Left cardiac atrium (tissue), 4 donors: ENCODE measurements at places on chromosomes 5 and 9. TPM values are rescaled to one million over a fixed set of nuclear protein-coding genes. Genes with fewer than 3 reads are reported as not detected.

DOCK8 gene
- total RNA-seq: 5.5 TPM

LCN12 gene
- 11.9 TPM for total RNA-seq

STPG3 gene
- 0.59 TPM for total RNA-seq

MARVELD2 gene
- total RNA-seq: 2.2 TPM

GARIN3 gene
- not detected for total RNA-seq

SLC6A18 gene
- total RNA-seq: not detected

NEURL1B gene
- total RNA-seq: 33.6 TPM
